Immature natural killer cell (primary cell): ENCODE measurements at places on chromosomes 3 and 15. TPM values are rescaled to one million over a fixed set of nuclear protein-coding genes. Genes with fewer than 3 reads are reported as not detected.

- DNase-seq: no peak
- H3K4me3 ChIP-seq: no peak overlapping the region
- peaks cover 2% of the 10 kb centered on the region for H3K27me3 ChIP-seq
- H3K4me1 ChIP-seq: peaks cover 54% of the 10 kb centered on the region
Observed at GRCh38 chr3:45608885-45609284, 14.3 kb downstream of the LIMD1 start.

- no peak overlapping the region for H3K27ac ChIP-seq
- H3K36me3 ChIP-seq: no peaks in the 10 kb centered on the region
Observed at GRCh38 chr15:99911816-99912215, 178.6 kb upstream of the LYSMD4 start.

- H3K36me3 ChIP-seq: no peaks in the 10 kb centered on the region
- no peaks in the 10 kb centered on the region for H3K27me3 ChIP-seq
- H3K27ac ChIP-seq: no peak overlapping the region
- no peak for DNase-seq
Observed at GRCh38 chr3:85005946-85006345, 47.2 kb downstream of the CADM2 start.

GRCh38 chr3:134066651-134067530, 37.2 kb upstream of the SLCO2A1 start:
- H3K36me3 ChIP-seq: no peaks in the 10 kb centered on the region
- H3K27me3 ChIP-seq: peaks cover 2% of the 10 kb centered on the region
- no peak overlapping the region for H3K4me3 ChIP-seq
- no peaks in the 10 kb centered on the region for H3K4me1 ChIP-seq

DNA sequence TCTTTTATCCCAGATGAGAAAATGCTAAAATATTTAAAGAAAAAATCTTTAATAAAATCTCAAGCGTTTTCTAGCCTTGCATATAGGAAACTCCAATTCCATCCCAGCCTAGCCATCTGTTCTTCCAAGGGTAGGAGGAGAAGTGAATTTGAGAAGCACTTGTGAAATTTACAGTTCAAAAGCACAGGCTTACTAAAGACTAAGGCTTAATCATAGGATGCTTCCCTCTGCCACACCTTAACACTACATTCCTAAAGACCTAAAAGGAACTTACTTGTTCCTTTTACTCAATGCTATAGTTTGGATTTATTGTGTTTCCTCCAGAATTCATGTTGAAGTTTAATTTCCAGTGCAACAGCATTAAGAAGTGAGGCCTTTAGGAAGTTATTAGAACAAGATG, 764.8 kb upstream of the CADM2 start:
- no peaks in the 10 kb centered on the region for H3K36me3 ChIP-seq
- no peak overlapping the region for H3K27ac ChIP-seq
- no peaks in the 10 kb centered on the region for H3K27me3 ChIP-seq

- H3K27ac ChIP-seq: no peak overlapping the region
- H3K36me3 ChIP-seq: no peaks in the 10 kb centered on the region
- no peaks in the 10 kb centered on the region for H3K27me3 ChIP-seq
- DNase-seq: no peak
- no peak overlapping the region for H3K4me3 ChIP-seq
Observed at GRCh38 chr3:189584645-189585044, 46.5 kb upstream of the TP63 start.

- no peak for DNase-seq
- H3K27me3 ChIP-seq: peaks cover 3% of the 10 kb centered on the region
- no peak overlapping the region for H3K4me3 ChIP-seq
- no peaks in the 10 kb centered on the region for H3K4me1 ChIP-seq
- no peak overlapping the region for H3K27ac ChIP-seq
Observed at GRCh38 chr3:161549261-161549660, 52.7 kb downstream of the OTOL1 start.

DNA sequence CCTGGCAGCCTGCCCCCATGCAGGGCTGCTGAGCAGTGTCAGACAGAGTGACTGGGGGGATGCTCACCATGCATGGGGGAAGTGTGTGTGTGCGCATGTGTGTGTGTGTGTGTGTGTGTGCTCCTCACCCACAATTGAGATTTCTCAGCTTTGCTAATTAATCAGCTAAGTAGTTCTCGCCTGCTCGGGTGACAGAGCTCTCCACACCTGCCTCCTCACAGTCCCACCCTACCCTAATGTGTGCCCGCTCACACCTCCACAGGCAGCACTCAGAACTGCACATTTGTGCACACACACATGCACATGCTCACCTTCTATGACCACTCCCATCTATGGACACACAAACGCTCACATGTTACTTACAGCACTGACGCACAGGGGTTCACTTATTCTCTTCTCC, 37.3 kb downstream of the CACNA2D2 start:
- peaks cover 23% of the 10 kb centered on the region for H3K4me1 ChIP-seq
- no peak overlapping the region for H3K4me3 ChIP-seq
- peak; percentile 53 for DNase-seq
- H3K36me3 ChIP-seq: no peaks in the 10 kb centered on the region
- peaks cover 2% of the 10 kb centered on the region for H3K27me3 ChIP-seq
- H3K27ac ChIP-seq: no peak overlapping the region

GRCh38 chr3:148026009-148026588, 616.9 kb downstream of the ZIC1 start:
- H3K36me3 ChIP-seq: no peaks in the 10 kb centered on the region
- no peak for DNase-seq
- H3K27me3 ChIP-seq: peaks cover 1% of the 10 kb centered on the region
- H3K4me3 ChIP-seq: no peak overlapping the region

Gene KLHL40
- polyA plus RNA-seq: not detected

Gene MAGEF1
- polyA plus RNA-seq: 21.9 TPM

Gene PLA2G4D
- not detected for polyA plus RNA-seq

Gene SEMA5B
- polyA plus RNA-seq: not detected

Gene OR5K3
- not detected for polyA plus RNA-seq

Gene C3orf70
- polyA plus RNA-seq: not detected

Gene COLQ
- polyA plus RNA-seq: 18.8 TPM
